GM04504 (cell line): ENCODE measurements at places on chromosomes 7 and 10.

- no peak for DNase-seq
Observed at GRCh38 chr7:118473271-118473670, 248.8 kb downstream of the ANKRD7 start.

GRCh38 chr10:87927091-87927490 is 63.7 kb downstream of the PTEN start:
- no peak for DNase-seq

- no peak for DNase-seq
Observed at GRCh38 chr10:28677888-28678686, 766 bp downstream of the BAMBI start.

DNA sequence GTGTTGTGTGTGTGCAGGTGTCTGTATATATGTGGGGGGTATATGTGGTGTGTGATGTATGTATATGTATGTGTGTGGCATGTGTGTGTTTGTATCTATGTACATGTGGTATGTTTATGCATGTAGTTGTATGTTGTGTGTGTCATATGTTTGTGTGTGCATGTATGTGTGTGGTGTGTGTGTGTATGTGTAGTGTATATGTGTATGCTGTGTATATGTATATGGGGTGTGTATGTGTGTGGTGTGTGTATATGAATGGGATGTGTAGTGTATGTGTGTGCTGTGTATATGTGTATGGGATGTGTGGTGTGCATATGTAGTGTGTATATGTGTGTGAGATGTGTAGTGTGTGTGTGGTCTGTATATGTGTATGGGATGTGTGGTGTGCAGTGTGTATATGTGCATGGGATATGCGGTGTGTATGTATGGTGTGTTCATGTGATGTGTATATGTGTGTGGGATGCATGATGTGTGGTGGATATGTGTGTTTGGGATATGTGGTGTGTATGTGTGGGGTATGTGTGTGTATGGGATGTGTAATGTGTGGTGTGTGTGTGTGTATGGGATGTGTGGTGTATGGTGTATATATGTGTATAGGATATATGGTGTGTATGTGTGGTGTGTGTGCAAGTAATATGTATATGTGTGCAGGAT is 30.0 kb downstream of the IKZF1 start:
- DNase-seq: no peak

- no peak for DNase-seq
Observed at GRCh38 chr10:24034571-24034970, 174.4 kb upstream of the KIAA1217 start.
